ENCODE measurements at places on chromosomes 2 and 18.

DNA sequence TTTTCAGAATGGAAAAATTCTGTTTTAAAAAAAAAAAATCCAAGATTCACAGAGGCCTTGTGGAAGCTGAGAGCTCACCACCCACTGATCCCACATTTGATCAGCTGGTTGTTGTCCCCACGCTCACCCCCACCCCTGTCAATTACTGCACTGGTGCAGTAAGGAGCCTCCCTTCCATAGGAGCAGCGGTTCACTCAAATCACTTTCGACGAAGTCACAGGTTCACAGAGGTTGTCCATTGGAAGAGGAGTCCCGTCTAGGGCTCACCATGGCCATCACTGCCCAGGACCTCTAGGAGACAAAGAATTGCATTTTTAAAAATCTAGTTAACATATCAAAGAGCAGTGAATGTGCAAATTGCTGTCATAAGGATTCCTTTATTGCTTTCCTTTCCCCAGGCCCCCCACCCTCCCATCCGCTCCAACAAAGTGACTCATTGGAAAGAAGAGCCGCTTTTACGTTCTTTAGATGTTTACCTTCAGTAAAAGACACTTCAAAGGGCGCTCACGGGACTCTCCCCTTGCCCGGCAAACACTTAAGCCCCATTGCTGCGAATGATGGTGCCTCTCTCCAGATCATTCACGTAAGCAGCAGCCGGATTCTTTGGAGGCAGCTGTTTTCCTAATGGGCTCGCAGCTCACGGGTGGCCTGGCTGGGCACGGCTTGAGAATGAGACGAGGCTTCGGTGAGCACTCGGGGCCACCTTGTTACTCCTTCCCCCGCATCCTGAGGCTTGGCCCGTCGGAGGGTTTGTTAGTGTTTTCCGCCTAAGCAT is 165.5 kb upstream of the SALL3 start:
- DNase-seq = no peak

GRCh38 chr2:150034665-150035064 is 447.1 kb upstream of the MMADHC start:
- no peak for DNase-seq

DNA sequence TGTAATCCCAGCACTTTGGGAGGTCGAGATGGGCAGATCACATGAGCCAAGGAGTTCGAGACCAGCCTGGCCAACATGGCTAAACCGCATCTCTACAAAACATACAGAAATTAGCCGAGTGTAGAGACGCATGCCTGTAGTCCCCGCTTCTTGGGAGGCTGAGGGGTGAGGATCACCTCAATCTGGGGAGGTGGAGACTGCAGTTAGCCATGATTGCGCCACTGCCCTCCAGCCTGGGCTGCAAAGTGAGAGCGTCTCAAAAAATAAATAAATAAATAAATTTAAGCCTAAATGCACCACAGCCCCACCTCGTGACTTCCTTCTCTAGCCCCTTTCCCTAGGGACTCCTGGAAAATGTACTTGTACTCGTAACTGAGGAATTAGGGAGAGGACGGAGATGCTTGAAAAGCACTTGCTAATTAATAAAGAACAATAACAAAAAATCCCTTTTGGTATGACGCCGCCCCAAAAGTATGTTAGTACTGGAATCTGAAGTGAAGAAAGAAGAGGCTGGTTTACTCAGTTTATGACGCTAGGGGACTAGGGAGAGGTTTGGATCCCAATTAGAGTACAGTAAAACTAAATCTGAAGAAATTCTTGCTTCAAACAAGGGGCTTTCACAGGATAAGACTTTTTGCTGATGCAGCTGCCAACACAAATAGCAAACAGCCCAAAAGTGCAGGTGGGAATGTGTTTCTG is 887 bp upstream of the ZNF396 start:
- DNase-seq = no peak

DNA sequence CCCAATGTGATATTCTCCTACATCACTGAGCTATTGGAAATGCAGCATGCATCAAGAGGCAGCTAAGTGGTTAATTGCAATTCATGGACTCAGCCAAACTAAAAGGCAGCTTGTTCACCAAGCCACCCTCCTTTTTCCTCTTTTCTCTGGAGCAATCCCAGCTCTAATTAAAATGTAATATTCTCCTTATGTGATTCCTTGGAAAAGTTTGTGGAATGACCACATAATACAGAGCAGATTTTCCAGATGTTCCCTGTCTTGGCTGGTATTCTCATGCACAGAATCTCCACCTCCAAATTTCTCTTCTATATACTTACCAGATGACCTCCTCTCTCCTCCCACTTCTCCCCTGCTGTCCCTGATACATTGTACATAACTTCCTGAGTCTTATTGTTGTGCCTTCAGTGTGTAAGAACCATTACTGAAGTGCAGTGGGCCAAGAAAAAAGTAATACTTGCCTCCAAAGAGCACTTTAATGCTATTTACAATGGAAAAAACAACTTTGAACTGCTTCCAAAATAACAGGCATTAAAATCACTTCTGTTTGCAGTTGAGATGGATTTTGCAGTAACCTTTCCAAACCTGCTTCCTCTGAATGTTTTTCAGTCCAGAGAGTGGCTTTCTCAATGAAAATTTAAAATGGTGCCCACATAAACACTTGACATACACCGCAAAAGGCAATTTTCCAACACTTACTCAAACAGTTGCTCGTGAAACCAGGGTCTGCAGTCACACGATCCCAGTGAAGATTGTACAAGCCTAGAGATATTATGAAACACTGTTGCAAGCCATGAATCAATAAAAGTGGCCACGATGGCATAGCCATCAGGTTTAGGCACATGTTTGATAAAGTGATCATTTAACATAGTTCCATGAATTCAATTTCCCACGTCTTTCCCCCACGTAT is 258.0 kb downstream of the MTX2 start:
- no peak for DNase-seq

DNA sequence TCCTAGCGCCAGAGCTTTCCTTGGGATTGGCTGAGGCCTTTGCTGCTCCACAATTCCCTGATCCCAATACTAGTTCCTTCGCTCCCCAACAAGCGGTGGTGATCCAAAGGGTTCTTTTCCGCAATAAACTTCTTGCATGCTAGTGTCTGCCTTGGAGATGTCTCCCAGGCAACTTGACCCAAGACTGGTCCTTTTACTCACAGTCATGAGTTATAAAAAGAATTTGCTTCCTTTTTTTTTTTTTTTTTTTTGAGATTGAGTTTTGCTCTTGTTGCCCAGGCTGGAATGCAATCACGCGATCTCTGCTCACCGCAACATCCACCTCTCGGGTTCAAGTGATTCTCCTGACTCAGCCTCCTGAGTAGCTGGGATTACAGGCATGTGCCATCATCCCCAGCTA is 89.8 kb upstream of the SP3 start:
- DNase-seq = no peak

DNA sequence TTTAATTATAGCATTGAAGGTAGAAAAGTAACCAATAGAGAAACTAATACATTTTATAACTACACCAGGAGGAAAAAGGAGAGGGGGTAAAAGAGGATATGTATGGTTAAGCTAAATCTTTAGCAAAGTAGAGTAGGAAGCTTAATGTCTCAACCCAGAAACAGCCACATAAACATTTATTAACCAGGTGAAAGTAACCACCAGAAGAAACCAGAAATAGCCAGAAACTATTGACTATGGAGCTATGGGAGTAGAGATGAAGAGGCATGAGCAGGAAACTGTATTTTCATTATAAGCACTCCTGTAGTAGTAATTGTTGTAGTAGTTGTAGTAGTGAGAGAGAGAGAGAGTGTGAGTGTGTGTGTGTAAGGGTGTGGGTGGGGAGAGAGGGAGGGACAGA is 617.5 kb upstream of the CHAC2 start:
- no peak for DNase-seq

DNA sequence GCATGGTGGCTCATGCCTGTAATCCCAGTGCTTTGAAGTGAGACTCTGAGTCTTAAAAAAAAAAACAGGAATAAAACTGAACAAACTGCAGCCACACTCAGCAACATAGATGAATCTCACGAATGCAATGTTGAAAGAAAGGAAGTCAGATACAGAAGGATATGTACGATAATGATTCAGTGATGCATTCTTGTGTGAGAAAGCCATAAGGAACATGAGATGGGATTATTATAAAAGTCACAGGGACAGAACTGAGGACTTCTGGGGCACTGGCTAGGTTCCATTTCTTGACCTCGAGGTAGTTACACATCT is 56.9 kb upstream of the SMAD2 start:
- peak; percentile 67 for DNase-seq

DNA sequence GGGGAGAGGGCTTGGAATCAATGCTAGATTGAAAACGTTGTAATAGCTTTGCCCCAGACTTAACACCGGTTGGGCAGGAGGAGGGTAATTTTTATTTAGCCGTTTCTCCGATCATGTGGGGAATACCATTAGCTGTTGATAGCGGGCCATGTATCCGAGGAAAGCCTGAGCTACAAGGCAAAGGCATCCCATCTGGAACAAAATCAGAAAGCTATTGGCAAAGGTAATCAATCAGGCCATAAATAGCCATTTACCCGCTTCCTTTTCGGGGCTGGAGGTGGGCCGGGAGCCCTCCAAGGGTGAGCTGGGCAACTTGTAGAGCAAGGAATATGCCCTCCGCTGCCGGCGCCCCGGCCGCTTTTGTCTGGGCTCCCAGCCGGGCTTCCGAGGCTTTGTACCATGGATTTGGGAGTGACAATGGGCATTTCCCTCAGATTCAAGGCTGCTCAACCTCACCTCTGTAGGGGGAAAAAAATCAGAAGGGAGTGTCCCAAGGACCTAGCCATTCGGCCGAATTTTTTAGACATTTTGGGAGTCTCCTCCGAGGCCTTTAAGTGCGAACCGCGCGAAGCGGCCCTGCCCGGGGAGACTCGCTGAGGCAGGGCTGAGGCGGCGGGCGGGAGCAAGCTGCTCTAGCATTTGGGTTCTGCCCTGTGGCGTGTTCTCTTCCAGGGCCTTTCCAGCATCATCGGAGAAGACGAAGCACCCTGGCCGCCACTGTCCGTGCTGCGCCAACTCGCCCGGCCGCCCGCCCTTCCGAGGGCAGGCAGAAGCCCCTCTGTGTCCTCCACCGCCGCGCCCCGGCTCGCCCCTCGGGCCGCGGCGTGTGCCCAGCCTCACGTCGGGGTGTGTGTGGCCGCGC is 1.1 kb upstream of the HOXD9 start:
- DNase-seq = no peak

GRCh38 chr18:32093102-32093511 is 1.4 kb downstream of the RNF138 start:
- DNase-seq = no peak

DNA sequence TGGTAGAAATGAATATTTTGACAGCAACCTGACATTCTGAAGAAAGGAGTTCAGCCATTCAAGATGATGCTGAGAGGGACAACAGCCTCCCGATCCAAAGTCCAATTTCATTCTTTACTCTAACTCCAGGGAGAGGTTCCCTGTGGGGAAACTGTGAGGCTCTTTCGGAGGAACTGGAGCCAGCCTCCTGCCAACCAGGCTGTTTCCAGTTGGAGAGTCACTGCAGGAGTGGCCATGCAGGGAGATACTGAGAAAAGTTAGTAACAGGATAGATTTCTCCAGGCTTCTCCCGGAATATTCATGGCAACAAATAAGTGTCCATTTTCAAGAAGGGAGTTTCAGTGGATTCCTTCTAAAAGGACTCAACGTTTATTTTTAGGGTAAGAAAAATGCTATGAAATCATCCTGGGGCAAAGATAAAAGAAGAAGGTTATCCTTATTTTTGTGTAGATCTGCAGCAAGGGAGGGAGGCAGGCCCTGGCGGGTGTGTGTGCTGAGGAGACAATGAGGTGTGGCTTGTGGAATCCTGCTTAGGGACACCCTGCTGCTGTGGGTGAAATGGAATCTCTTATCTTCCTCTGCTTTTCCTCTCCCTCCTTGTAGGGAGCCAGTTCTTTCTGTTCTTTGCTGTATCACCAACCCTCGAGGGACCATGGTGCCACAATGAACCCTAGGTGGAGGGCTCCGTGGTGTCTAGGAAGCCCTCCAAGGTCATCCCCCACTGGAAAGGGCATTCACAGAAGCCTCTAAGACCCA is 18.1 kb downstream of the KLHL14 start:
- DNase-seq = no peak

DNA sequence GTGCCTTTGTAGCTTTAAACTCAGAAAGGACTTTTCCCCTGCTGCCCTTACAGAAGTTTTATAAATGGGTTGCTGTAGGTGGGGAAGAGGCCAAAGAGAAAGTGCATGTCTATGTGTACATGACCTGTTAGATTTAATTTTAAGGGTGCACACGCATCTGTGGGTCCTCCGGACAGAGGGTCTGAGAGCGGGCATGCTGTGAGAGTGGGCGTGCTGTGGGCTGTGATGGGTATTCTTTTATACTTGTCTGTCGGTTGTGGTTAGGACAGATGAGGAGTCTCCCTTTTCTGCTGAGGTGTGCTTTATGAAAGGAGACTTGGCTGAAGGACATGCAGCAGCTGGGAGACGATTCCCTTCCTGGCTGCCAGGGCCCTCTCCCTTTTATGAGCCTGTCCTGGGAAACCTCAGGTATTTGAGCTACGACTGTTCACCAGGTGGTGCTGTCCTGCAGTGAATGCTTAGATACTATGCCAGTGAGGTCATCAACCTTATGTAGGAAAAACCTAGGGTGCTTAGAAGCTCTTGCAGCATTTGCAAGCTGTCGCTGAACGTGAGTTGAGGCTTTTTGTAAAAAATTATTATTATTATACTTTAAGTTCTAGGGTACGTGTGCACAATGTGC is 67.5 kb downstream of the TANC1 start:
- no peak for DNase-seq

- no peak for DNase-seq
Measured at GRCh38 chr18:9712611-9713010, 4.5 kb downstream of the RAB31 start.

GRCh38 chr18:72056171-72056570 is 488.0 kb downstream of the CBLN2 start:
- no peak for DNase-seq

DNA sequence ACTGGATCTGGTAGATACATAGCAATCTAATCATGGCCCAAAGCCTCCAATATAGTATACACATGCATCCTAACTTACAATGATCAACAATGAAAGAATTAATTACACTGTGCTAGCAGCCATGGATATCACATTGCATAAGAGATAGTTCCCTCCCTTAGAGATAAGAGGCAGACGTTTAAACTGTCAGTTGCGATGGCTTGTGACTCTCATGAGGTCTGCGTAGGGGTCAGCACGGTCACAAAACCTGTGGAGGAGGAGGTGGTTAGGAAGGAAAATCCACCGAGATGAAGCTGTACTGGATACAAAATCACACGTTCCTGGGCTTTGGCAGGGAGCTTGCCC is 800 bp upstream of the RALB start:
- DNase-seq = no peak

DNA sequence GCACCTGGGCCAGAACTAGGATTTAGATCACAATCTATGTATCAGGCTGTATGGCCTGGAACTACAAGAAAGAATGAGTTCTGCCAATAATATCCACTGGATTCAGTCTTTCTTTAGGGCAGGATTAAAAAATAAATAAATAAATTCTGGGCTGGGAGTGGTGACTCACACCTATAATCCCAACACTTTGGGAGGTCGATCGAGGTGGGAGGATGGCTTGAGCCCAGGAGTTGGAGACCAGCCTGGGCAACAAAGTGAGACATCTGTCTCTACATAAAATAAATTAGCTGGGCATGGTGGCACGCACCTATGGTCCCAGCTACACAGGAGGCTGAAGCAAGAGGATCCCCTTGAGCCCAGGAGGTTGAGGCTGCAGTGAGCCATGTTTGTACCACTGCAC is 8.1 kb downstream of the AMMECR1L start:
- no peak for DNase-seq

GRCh38 chr2:210756855-210757254 is 200.5 kb downstream of the CPS1 start:
- DNase-seq = no peak

- DNase-seq = no peak
Measured at GRCh38 chr2:230778350-230779063, 65.9 kb downstream of the CAB39 start.

All from CMK (cell line).